SW480 (cell line): ENCODE measurements at places on chromosomes 3 and 15.
A peak's percentile ranks its signal among the peaks of the same experiment; 100 is the strongest.

DNA sequence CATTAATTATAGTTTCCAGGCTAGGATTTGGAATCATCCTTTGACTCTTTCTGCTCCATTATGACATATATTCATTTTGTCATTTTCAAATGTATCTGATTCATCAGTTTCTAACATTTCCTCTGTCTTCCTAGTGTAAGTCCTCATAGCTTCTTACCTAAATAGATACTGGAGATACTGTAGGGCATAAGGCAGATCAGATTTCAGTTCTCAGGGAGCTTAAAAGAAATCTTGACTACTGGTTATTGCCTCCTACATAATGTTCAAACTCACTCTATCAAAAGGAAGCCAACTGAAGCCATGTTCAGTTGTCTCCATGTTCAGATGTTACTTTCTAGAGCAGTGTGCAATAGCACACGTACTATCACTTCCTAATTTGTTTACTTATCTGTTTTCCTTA is 29.6 kb upstream of the CTDSPL2 start:
- DNase-seq = no peak

DNA sequence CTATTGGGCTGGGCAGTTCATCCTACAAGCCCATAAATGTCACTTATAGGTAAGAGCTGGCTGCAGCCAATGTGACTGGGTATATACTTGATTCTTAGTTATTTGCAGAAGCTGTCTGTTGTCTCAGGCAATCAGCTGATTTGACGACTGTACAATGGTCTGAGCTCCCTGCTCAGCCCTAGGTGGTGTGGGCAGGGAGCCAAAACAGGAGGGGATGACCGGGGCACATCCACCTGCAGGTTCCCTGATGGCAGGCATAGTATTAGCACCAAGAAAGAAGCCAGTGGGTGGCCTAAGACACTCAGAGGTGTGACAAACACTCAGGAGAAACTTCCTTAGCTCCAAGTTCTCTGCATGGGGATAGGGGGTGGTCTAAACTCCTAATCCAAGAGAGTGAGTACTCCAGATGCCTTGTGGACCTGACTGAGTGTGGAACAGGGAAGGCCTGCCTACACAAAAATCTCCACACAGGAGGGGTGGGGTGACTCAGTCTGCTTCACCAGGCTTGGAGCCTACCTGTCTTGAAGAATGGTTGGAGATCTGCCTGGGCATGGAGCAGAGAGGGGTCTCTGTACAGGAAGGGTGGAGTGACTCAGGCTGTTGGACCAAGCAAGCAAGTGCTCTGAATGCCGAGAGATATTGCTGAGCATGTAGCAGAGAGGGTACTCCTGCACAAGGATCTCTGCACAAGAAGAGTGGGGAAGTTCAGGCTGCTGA is 690.4 kb upstream of the NAALADL2 start:
- no peak for DNase-seq

- no peak for DNase-seq
Measured at GRCh38 chr3:71136276-71136675, 447.3 kb downstream of the FOXP1 start.

DNA sequence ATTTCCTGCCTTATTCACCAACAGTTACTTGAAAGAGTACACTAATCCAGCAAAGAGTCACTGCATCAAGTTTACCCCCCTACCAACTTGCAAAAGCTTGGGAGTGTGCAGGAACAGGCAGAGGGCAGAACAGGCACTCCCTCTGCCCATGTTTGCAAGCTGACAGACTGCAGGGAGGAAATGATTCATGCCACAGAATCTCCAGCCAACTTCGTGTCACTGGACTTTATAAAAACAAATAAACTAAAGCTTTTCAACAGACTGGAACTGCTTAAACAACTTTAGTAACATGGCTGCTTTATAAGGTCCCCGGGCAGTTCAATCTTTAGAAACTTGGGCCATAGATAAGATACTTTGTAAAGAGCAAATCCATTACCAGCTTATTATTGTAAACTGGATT is 129.5 kb downstream of the THRB start:
- peak; percentile 70 for DNase-seq

- no peak for DNase-seq
Measured at GRCh38 chr3:13289771-13290285, 130.3 kb downstream of the NUP210 start.

- peak; percentile 9 for DNase-seq
Measured at GRCh38 chr15:32994810-32995424, 199.6 kb downstream of the FMN1 start.

DNA sequence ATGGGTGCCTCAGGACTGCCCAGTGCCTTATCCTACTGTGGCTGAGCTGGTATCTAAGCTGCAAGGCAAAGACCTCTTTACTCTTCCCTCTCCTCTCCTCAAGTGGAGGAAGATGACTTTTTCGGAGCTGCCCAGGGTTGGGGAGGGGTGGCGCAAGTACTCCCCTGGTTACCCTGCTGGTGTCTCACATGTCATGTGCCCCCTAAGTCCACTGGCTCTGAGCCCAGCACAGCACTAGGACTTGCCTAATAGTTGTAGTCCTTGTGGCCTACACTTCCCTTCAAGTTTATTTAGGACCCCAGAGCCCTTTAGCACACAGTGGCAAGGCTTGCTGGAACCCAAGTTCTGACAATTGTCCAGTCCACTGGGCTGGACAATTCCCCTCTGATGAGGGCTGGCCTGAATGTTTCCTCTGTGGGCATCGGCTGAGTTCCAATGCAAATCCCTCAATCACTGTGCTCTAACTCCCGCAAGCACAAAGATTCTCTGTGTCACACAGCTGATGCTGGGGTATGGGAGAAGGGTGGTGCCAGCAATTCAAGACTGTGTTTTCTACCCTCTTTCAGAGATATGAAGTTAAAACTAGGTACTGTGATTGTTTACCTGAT is 60.4 kb downstream of the UQCC5 start:
- no peak for DNase-seq

- DNase-seq = no peak
Measured at GRCh38 chr15:50106457-50106856, 12.6 kb downstream of the ATP8B4 start.

GRCh38 chr3:55467099-55467498 is 20.0 kb downstream of the WNT5A start:
- DNase-seq = no peak

GRCh38 chr3:184015381-184016019 is 2.2 kb downstream of the ABCC5 start:
- DNase-seq = peak; percentile 11

DNA sequence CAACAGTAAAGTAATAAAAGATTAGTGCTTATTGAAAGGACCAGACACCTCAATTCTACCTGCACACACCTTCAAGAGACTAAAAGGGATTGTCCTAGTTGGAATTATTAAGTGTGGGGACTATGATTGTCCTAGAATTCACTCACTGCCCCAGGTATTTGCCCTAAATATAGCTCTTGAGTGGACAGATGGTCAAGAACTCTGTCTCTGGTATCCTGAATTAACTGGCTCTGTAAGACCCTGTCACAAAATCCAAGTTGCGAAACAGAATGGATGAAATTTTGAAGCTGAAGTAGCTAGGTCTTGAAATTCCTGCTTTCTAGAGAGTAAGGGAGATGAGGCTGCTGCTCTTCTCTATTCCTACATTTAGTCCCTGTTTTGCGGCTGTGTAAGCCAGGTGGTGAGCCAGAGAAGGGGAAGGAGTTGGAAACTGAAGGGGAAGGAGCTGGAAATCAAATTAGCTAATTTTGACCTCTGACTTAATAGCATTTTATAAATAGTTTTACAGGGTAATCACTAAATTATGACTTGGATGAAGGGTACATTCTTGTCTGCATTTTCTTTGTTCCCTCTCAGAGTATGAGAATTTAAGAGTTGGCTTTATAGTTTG is 34.5 kb downstream of the KBTBD12 start:
- no peak for DNase-seq

DNA sequence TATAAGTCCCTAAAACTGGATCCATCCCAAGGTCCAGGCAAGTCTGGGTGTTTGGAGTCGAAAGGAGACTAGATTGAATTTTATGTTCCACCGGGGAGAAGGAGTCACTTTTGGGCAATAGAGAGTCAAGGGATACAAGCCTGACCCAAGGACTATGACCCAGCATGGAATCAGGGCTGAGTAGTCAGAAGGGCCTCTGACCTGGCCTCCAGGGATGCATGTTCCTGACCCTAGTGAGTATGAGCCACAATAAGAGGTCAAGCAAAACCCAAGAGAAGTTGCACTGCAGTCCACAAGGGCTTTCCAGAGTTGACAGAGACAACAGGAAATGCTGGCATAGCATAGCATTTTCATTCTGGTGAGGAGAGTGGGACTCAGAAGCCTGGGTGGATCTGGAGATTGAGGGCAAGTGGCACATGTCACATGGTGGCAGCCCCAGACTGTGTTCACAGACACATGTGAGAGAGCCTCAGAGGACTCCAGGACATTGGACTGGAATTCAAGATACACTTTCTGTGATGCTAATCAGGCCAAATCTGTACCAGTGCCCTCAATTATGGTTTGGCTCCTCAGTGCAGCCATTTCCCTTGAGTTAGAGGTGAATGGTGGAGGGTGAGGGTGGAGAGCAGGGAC is 66.9 kb downstream of the TFG start:
- DNase-seq = no peak

- no peak for DNase-seq
Measured at GRCh38 chr3:73115806-73116205, 54.3 kb downstream of the EBLN2 start.

DNA sequence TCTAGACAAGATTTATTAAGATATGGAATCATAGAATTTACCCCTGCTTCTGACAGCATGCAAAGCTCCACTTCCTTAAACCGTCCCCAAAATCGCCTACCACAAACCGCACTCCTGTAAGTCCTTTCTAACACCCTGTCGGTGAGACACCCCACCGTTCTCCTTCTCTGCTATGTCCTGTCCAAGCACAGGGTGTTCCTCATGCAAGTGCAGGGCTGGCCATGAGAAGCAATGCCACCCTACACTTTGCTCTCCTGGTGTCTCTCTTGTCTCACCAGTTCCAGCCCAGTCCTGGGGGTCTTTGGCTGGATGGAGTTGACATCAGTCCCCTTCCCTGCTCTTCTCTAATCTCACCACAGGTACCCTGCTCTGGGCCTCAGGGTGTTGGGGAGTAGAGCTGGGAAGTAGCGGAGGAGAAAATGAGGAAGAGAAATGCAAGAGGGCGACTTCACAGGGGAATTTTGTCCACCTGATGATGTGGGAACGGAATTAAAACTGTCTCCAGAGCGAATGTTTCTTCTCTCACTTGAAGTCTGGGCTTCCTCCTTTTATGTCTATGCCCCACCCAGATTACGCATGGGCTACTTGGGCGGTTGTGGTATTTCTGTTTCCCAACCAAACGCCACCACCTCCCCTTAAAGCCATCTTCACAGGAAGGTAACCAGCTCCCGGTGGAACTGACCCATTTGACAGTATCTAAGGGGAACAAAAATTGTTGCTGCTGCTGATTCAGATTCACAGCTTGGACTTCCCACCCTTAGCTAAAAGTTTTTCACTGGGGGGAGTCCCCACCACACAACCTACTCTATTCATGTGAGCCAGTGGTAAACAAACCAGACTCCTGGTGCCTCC is 49.9 kb downstream of the CASR start:
- DNase-seq = no peak

GRCh38 chr3:152617609-152618008 is 217.3 kb upstream of the P2RY1 start:
- DNase-seq = no peak

- no peak for DNase-seq
Measured at GRCh38 chr3:158057666-158058065, 48.6 kb downstream of the SHOX2 start.

- DNase-seq = no peak
Measured at GRCh38 chr3:136463170-136463569, 213.0 kb downstream of the PCCB start.

- no peak for DNase-seq
Measured at GRCh38 chr3:126886217-126886616, 96.7 kb upstream of the PLXNA1 start.

DNA sequence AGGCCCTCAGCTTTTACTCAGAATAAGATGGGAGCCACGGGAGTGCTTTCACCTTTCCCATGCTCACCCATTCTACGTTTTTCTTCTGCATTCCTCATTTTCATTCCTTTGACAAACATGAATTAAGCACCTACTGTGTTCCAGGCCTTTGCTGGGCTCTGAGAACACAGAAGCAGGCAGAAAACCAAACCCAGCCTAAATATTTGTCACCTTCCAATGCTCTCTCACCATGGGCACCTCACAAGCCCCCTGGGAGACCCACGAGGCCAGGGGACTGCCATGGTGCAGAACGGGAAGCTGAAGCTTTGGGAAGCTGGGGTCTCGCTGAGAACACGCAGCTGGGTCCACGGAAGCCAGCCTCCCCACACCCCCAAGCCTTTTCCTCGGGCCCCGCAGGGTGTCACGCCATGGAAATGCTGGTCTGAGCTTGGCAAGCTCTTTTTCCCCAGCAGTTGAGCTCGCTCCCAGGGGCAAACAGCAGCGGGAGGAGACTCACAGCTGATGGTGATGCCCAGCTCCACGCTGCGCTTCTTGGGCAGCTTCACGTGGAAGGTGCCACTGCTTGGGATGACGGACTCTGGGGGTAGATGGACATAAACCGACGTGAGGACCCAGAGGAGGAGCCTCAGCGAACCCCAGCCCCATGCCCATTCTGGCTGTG is 27.7 kb downstream of the GRIP2 start:
- DNase-seq = no peak

GRCh38 chr3:66615643-66616301 is 115.0 kb upstream of the LRIG1 start:
- DNase-seq = no peak

DNA sequence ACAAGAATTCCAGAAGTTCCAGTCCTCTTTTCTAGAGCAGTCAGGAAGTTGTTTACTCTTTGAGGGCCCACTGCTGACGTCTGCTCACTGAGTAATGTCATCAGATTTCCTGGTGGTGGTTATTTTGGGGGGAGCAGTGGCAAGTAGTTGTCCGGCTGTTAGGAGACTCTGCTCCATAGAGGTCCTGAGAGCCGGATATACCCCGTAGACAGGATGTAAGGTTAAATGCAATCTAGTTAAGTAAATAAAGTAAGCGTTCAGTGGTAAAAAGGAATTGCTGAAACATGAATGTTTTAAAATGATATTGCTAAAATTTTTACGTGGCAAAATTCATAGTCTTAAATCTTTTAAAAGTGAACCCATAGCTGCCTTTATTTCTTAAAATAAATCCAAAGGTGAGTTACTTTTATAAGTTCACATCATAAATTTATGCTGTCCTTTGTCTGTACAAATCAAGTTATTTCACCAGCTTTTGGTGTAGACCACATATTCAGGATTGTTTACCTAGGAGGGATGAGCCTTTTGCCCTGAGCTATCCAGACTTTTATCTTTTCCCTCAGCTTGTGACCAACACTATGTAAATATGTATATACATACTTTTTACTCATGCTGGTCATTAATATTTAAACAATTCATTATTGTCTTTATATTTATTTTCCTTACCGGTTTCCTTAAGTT is 65.8 kb downstream of the PDE8A start:
- DNase-seq = peak; percentile 97

GRCh38 chr3:69739204-69740102 is at the start of gene MITF:
Gene MITF, plus strand, starts transcription at chr3:69739464. Its CDS starts 134 bp downstream, at chr3:69739598.
- DNase-seq = peak; percentile 90

GRCh38 chr3:171013822-171014748 is 12.4 kb downstream of the SLC2A2 start:
- DNase-seq = no peak

DNA sequence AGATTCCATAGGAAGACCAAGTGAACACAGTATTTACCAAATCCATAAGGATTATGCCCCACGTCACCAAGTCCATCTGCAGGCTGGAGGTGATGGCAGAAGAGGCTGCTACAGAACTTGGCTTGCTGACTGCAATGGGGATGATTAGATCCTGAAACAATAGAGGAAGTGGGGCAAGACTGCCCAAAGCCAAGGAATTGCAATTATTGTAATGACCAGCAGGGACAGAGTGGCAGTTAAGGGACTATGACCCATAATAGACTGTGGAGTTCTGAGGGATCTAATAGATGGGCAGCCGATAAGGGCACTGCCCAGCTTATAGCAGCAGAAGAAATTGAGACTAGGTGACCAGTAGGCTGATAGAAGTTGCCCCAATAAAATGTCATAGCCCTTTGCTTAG is 108.4 kb downstream of the MINAR1 start:
- DNase-seq = no peak
